Mesothelial cell of epicardium (in vitro differentiated cells): ENCODE measurements at places on chromosomes 7 and 10.

GRCh38 chr10:12625393-12626023 is 276.2 kb downstream of the CAMK1D start:
- no peak for DNase-seq

- no peak for DNase-seq
Observed at GRCh38 chr10:11553773-11554381, 57.6 kb downstream of the USP6NL start.

DNA sequence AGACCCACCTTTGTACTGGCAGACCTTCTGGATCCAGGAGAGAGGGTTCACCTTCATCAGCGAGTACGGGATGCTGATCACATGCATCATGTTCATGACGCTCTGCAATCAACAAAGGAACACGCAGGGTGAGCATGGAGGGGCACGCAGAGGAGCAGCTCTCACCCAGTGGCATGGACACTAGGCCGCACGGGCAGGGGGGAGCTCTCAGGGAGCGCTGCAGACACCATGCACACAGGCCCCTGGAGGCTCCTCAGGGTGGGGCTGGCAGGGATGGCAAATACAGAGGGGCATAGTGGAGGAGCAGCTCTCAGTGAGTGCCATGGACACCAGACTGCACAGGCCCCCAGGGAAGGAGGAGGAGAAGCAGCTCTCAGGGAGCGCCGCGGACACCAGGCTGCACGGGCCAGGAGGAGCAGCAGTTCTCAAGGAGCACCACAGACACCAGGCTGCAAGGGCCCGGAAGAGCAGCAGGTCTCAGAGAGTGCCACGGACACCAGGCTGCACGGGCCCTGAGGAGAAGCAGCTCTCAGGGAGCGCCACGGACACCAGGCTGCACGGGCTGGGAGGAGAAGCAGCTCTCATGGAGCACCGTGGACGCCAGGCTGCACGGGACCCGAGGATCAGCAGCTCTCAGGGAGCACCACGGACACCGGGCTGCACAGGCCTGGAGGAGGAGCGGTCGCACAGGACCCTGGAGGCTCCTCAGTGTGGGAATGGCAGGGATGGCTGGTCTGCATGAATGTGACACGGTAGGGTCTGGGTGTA is 249.5 kb downstream of the ZMYND11 start:
- peak; percentile 28 for DNase-seq

GRCh38 chr7:116139807-116140206 is 70.5 kb upstream of the TES start:
- no peak for DNase-seq

GRCh38 chr10:79493806-79494205 is 18.5 kb upstream of the EIF5AL1 start:
- DNase-seq: no peak

GRCh38 chr7:51162724-51163329 is 153.8 kb downstream of the COBL start:
- DNase-seq: peak; percentile 86

- DNase-seq: no peak
Observed at GRCh38 chr7:57437581-57437980, 12.4 kb upstream of the ZNF716 start.

DNA sequence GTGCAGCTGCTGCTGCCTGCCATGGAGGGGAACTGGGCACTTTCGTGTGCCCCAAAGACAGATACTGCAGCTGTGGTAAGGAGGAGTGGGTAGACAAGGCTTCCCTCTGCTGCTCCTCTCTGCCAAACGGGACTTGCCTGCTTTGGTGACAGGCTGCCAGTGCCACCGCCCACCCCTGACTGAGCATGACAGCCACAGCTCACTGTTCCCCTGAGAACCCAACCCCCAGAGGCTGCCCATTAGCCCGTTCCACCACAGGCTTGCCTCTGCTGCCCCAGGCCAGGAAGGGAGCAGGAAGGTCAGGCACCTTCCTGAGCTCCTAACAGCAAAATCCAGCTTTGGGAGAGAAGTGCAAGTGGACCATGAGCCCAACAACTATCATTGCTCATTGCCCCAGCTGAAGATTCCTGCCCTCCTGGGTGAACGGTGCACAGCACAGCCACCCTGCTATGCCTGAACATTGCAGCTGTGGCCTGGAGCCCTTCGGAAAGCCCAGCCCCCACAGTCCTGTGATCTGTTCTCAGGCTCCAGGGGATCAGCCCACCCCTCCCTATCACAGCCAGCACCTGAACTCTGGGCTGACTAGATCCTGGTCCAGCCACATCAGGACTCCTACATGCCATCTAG is 58.7 kb upstream of the ANTXRL start:
- DNase-seq: peak; percentile 33

DNA sequence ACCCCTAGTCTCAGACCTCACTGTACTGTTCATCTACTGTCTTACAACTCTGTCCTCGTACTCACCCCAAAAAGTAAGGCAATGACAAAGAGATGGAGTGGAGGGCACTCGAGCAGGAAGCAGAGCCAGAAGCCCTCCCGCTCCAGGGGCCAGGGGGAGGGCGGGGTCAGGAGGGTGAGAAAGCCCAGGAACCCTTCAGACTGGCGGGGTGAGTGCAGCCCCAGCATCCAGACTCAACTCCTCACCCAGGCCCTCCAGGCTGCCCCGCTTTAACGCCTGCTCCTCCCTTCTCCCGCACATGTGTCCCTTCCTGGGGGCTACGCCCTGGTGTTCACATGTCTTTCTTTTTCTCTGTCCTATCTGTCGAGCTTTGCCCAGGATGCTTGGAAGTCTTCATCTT is 66.1 kb downstream of the CALML3 start:
- no peak for DNase-seq

- DNase-seq: no peak
Observed at GRCh38 chr7:82241356-82241755, 202.2 kb downstream of the CACNA2D1 start.

- no peak for DNase-seq
Observed at GRCh38 chr7:36015733-36016132, 137.3 kb upstream of the EEPD1 start.

DNA sequence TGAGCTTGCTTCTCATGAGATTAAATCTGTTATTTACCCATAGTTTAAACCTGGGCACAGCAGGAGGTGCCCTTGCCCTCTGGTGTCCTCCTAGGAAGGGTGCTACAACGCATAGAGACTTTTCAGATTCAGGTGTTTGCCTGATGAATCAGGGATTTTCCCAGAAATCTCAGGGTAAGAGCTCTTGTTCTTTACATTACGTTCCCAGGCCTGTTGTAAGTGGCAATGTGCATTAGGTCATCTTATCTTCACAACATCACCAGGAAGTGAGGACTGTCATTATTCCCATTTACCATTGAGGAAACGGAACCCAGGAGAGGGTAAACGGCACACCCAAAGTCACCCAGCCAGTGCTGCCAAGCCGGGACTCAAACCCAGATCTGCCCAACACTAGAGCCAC is 73.0 kb downstream of the NHLRC2 start:
- no peak for DNase-seq

DNA sequence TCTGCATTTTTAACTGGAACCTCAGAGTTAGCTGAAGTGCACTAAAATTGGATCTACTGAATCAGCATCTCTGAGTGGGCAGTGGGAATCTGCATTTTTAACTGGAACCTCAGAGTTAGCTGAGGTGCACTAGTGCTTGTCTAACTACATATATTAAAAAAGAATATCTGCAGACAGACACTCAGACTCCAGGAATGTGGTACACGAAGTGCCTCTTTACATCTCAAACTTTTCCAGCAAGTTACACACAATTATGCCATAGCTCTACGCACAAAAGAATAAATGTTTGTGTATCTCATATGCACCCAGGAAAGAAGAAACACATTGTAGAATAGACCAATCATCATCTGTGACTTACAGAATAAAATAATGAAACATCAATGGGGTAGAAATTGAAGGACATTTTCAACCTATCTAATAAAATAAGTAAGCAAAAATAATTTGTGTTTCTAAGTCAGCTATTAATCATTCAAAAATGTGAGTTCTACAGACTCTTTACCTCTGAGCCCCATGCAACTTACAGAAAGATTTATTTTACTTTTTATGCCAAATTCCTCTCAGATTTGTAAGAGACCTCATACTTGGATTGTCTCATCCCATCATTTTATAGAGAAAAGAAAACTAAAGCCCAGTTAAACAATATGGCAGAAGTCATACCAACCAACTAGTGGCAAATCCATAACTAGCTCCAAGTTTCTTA is 28.3 kb downstream of the PPP1R3A start:
- DNase-seq: no peak

GRCh38 chr7:121026159-121026558 is 37.6 kb downstream of the CPED1 start:
- no peak for DNase-seq

GRCh38 chr10:122515588-122516231 is 44.8 kb upstream of the DMBT1 start:
- DNase-seq: no peak

DNA sequence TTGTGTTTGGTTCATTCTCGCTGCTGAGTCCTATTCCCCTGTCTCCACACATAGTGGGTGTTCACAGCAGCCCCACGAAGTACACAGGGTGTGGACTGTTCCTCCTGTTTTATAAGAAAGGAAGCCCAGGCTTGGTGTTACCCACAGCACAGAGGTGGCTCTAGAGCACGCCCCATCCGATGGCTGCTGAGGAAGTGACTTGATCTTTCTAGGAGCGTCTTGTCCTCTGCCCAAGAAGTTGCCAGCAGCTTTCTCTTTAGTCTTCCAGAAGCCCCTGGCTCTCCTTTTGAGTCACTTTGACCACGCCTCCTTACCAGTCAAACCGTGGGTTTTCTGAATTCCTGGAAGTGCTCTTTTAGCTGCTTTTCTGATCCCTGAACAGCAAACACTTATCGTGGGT is 94.0 kb downstream of the GRK5 start:
- no peak for DNase-seq

- DNase-seq: no peak
Observed at GRCh38 chr7:78125884-78126283, 327.3 kb downstream of the PHTF2 start.

GRCh38 chr10:31401287-31401686 is 82.3 kb downstream of the ZEB1 start:
- DNase-seq: no peak

GRCh38 chr7:1622441-1622840 is 47.6 kb upstream of the ELFN1 start:
- no peak for DNase-seq

- DNase-seq: no peak
Observed at GRCh38 chr10:67926951-67927350, 42.5 kb downstream of the SIRT1 start.

DNA sequence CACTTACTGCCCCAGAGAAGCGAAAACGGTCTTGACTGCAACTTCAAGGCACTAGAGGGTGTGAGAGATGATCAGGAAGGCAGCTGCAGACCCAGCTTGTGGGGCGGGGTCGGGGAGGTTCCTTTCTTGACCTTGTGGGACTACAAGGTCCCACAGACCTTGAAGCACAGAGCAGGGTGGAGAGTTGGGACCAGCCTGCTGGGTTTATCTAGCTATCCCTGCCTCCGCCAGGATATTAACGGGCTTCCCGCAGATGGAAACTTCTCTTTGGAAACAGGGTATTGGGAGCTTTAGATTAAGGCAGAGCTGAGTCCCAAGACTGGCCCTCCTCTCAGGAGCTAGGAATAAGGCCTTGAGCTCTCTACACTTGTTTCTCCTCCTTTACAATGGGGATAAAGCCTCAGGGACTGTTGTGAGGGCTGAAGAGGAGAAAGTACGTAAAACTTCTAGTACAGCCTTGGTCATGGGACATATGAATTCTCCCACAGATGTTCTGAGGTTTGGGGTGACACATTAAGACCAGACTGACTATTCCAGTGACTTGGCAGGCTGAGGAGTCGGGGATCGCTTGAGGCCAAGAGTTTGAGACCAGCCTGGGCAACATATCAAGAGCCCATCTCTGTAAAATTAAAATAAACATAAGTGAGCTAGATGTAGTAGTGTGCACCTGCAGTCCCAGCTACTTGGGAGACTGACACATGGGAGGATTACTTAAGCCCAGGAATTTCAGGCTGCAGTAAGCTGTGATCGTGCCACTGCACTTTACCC is 153.2 kb downstream of the CDH23 start:
- DNase-seq: no peak

DNA sequence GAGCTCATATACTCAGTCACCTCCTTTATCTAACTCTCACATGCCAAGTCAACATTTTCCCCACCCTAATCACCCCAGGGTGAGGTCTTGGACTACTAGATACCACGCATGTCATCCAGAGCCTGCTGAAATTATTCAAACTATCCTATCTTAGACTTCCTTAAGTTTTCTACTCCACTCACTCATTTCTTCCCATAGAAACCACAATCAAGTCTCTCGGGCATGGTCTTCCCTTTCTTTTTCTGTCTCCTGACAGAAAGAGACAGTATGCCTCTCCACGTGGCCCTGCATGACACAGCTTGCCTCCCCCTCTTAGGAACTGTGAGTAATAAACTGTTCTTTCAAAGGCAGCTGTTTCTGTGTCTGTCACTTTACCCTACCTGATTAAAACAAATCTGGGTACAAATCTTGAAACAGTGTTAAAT is 29.4 kb downstream of the TAS2R41 start:
- no peak for DNase-seq
